NCI-H2081 treated with DMSO at 0.1 percent for 48 hours (cell line): ENCODE measurements at places on chromosomes 12 and 14.

DNA sequence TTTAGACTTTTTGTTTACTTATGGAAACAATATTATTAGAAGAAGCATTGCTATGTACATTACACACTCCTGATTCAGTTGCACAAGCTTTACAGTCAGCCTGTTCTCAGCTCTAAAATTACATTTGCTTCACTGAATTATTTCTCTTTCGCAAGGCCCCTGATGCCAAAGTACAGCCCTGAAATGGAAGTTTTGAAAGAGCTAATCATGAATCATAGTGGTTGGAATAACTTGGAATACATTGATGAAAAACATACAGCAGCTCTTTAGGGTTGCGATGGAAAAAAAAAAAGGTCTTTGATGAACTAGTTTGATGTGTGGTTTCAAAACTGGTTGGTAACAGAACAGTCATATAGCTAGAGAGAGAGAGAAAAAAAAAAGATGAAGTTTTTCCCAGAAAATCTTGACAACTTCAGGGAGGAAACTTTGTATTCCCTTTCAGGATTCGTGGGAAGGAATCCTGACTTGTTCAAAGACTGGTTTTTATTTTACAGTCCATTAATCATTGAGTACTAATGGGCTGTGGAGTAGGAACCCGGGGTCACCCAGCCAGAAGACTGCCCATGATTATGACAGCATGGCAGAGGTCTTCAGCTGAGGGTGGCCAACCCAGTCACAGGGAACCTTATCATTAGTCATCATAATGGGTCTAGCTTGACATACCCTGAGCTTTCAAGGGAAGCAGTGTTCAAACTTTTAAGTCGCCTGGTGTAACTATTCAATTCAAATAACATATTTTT is 460.1 kb downstream of the NAV3 start:
- DNase-seq, result no peak

DNA sequence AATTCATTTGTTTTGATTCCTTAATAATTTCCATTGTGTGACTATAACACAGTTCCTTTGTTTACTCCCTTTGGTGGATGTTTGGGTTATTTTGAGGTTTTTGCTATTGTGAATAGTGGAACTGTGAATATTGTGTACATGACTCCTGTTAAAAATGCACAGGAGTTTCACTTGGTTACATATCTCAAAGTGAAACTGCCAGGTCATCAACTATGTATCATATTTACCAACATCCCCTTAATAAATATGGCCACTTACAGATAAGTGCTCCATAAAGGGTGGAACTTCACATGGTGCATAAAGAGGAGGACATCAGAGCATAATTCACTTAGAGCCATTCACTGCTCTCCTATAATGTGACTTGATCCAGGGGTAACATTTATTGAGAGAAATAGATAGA is 328.9 kb downstream of the SEC23A start:
- no peak for DNase-seq

- no peak for DNase-seq
Observed at GRCh38 chr14:71621980-71622605, 310.1 kb upstream of the RGS6 start.

GRCh38 chr12:123843912-123844748 is 82.0 kb downstream of the DNAH10 start:
- no peak for DNase-seq

DNA sequence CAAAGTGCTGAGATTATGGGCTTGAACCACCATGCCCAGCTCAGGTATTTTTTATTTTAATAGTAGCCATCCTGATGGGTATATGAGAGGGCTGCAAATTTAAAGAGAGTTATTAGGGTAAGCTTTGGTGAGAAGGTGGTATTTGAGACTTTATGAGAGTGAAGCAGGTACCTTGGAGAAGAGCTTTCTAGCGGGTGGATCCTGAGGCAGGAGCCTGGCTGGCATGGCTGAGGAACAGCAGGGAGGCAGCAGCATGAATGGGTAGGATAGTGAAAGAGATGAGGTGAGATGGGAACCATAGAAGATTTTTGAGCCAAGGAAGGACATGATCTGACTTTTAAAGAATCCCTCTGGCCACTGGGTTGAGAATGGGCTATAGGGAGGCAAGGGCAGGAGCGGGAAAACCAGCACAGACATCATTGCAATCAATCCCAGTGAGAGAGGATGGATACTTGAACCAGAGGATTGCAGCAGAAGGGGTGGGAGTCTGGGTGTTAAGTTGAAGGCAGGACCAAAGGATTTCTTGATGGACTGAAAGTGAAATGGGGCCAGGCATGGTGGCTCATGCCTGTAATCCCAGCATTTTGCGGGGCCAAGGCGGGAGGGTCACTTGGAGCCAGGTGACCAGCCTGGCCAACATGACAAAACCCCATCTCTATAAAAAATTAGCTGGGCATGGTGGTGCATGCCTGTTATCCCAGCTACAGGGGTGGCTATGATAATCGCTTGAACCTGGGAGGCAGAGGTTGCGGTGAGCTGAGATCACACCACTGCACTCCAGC is 5.7 kb downstream of the SVOP start:
- no peak for DNase-seq

DNA sequence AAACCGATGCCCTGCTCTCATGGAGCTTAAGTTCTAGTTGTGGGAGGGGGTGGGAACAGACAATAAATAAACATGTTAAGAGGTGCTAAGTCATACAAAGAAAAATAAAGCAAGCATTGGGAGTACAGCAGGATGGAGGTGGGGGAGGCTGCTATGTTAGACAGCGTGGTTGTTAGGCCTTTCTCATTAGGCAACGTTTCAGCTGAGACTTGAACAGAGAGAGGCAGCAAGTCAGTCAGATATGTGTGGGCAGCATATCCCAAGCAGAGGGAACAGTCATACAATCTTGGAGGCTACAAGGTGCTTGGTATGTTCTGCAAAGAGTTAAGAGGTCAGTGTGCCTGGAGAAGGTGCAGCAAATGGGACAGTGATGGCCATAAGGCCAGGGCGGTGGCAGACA is 97.7 kb upstream of the CCDC196 start:
- no peak for DNase-seq

- DNase-seq, result no peak
Observed at GRCh38 chr12:65372574-65372973, 94.1 kb downstream of the MSRB3 start.

DNA sequence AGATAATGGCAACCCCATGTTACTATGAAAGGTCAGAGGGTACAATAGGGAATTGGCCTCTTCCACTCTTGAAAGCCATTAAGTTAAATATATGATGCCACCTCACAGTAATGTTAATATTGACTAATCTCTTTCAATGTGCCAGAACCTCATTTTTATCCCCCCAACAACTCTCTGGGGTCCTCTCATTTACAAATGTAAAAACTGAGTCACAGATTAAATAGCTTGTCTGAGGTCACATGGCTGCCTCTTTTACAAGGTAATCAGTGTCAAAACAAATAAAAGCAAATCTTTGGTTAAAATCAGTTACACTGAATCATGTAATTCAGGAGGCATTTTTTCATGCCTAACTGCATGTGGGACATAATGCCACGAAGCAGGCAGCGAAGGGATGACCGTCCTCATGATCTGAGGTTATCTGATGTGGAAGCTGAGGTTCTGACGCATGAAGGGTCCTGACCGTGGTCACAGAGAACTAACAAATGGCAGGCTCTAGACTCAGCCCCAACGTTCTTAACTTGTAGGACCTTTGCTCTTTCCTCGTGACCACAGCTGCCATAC is 78.5 kb downstream of the PTPN21 start:
- DNase-seq, result no peak

DNA sequence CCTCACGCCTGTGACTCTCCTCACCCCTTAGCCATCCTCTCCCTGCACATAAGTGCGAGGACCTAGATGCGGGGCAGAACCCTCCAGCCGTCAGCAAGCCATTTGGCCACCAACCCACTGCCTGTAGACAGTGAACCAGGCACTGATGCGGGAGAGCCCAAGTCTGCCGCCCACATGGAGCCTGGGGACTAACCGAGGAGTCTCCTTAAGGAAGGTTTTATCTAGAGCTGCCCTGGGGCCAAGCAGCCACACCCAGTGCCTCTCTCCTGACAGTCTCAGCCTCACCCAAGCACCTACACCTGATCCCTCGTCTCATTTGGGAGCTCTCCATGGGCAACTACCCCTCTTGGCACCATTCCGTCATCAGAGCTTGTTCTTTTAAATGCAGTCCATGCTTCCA is 72.7 kb downstream of the CHGA start:
- DNase-seq, result no peak

DNA sequence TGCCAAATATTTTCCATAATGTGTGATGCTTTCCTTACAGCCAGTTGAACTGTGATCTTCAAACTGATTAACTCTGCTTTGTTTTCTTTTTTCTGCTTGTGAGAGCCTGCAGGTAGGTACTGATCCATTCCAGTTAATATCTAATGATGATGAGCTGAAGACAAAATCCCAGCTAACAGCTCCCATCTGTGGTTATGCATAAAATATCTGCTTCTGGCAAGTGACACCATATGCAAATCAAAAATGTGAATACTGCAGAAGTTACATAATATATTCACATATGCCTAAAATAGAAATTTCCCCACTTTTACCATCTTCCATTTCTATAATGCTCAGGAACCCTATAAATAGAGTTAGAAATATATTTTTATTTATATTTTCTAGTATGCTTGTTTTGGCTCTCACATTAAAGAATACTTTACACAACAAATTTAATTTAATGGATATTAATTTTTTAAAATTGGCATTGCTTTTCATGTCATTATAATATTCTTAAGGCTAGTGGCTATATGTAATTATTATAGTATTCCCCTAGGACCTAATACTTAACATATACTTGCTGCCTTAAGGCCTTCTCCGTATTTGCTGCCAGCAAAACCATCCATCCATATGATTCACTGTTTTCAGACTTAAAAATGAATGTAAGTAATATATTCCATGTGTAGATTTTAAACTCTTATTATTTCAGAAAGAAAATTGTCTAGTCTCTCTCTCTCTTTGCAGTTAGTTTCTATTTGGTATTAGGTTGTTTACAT is 83.8 kb downstream of the CCER1 start:
- DNase-seq, result no peak

GRCh38 chr14:105311838-105312237 is 2.7 kb upstream of the PACS2 start:
- no peak for DNase-seq

GRCh38 chr14:61517911-61518384 is 177.4 kb upstream of the HIF1A start:
- DNase-seq, result no peak

DNA sequence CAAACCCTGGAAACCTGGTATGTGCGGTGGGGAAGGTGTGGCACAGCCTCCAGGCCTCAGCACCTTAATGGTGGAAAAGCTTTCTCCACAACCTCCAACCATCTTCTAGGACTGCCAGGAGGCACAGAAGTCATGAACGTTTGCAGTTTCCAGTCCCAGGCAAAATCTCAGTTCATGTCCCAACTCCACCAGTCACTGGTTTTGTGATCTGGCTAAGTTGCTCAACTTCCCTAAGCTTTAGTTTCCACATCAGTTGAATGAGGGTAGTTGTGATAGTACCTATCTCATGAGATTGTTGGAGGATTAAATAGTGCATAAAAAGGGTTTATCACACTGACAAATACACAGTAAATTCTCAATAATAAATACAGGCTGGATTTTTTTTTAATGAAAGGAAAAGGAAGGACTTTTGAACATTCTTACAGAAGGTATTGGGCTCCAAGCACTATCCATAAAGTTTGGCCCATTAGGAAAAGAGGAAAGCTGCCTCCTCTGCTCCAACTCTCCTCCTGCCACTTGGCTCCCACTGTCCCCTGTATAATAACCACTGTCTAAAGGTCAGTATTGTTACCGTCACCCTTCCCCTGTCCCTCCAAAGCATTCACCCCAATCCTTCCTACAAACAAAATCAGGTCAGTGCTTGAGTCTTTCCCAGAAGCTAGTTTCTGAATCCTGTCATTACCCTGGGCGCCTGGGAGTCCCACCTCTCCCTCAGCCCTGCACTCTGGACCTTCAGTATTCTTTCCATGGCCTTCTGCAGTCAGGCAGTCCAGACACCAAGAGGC is 6.3 kb downstream of the PCK2 start:
- DNase-seq, result no peak

- DNase-seq, result no peak
Observed at GRCh38 chr12:106586803-106587684, 4.2 kb downstream of the RFX4 start.

GRCh38 chr12:124910561-124911478 is 3.6 kb downstream of the UBC start:
- no peak for DNase-seq

DNA sequence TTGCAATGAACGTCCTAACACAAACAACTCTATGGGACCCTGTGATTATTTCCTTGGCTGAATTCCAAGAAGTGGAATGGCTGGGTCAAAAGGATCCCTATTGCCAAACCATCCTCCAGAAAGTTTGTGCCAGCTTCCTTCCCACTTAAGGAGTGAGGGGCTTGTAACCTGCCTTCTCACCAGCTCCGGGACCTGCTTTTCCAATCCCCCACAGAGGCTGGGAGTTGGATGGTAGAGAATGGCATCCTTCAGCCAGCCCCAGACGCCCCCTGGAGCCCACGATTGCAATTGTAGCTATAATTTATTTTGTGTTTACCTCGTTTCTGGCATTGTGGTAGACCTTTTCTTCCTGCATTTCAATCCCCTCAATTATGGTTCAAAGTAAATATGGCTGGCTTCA is 9.7 kb upstream of the ZDHHC22 start:
- DNase-seq, result no peak

GRCh38 chr12:108566452-108566851 is 4.1 kb downstream of the ISCU start:
- DNase-seq, result no peak

- no peak for DNase-seq
Observed at GRCh38 chr12:851343-851742, 98.2 kb downstream of the RAD52 start.

- no peak for DNase-seq
Observed at GRCh38 chr12:76244300-76244699, 103.9 kb downstream of the BBS10 start.

- DNase-seq, result no peak
Observed at GRCh38 chr12:80565271-80565670, 121.2 kb downstream of the PTPRQ start.

DNA sequence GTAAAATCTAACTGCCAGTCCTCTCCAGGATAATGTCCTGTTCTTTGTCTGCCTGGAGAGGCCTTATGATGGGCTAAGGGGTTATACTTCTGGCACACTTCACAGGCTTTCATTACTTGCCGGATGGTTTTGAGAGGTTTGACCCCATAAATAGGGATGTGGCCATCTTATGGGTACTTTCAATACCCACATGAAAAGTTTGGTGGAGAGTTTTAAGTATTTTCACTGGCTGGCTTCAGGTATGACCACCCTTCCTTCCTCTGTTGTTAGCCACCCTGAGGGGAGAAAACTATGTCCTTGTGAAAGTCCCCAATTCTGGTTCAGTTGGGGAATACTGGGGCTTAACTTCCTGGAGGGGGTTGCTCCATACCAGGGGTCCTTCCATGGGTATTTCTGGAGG is 54.8 kb downstream of the ASCL4 start:
- no peak for DNase-seq

DNA sequence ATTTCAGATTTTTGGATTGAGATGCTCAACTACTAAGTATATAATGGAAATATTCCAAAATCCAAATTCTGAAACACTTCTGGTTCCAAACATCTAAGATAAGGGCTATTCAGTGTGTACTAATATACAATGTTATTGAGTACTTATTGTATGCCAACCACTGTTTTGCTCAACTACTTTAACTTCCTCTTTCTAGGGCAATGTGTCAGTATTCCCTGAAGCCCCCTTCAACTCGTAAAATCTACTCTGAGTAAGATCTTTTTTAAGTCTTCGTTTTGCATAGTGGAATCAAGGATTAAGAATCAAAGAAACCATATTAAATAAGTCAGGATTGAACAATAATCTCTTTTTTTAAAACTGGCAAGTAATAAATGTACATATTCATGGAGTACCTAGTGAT is 45.5 kb downstream of the SPATA7 start:
- no peak for DNase-seq
